ENCODE measurements at places on chromosomes 16 and 17.
A peak's percentile ranks its signal among the peaks of the same experiment; 100 is the strongest.

- no peak overlapping the region for H3K4me3 ChIP-seq
- no peak overlapping the region for H3K27ac ChIP-seq
- DNase-seq = no peak
- peaks cover 2% of the 10 kb centered on the region for H3K36me3 ChIP-seq
- peaks cover 3% of the 10 kb centered on the region for H3K4me1 ChIP-seq
Measured at GRCh38 chr17:44653954-44654353, 2.3 kb upstream of the MEIOC start.

GRCh38 chr16:28597692-28598261 lies 927 bp upstream of the SULT1A2 start:
- no peak overlapping the region for H3K4me3 ChIP-seq
- H3K27me3 ChIP-seq = no peaks in the 10 kb centered on the region
- peaks cover 18% of the 10 kb centered on the region for H3K4me1 ChIP-seq
- no peak for DNase-seq
- H3K27ac ChIP-seq = peak overlapping the region; percentile 30

DNA sequence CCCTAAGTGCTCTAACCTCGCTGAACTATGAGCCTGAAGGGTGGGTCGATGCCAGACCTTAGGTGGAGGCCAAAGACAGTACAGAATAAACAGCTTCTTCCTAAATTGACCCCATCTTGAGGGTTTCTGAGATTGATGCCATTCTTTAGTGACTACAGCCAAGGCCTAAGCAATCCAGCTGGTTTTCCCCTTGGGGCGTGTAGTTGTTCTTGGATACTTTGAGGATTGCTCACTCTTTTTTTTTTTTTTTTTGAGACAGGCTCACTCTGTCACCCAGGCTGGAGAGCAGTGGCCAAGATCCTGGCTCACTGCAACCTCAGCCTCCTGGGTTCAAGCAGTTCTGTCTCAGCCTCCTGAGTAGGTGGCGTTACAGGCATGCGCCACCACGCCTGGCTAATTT lies 2.0 kb downstream of the OVCA2 start:
- peaks cover 12% of the 10 kb centered on the region for H3K36me3 ChIP-seq
- H3K27me3 ChIP-seq = peaks cover 5% of the 10 kb centered on the region
- H3K4me1 ChIP-seq = peaks cover 12% of the 10 kb centered on the region
- peak overlapping the region; percentile 93 for H3K4me3 ChIP-seq
- no peak for DNase-seq
- H3K27ac ChIP-seq = no peak overlapping the region

DNA sequence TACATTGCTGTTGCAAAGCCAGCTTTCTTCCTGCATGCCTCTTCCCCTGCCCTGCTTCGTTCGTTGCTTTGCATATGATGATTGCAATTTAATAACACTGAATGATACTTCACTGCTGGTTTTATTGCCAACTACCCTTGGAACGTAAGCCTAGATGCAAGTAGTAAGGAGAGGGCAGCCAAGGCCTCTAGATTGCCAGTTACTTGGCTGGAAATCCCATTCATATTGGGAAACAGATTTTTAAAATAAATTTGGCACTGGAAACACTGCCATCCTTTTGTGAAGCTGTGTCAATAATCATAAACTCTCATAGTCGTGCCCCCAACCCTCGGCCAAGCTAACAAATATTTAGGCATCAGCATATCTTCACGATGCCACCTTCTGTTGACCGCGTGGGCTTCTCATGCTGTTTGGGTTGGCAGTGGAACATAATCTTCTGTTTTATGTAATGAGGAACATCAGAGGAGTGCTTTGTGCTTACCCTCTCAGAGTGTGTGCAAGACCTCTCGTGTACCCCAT lies 86.5 kb downstream of the MAP2K6 start:
- H3K4me3 ChIP-seq = no peak overlapping the region
- no peak for DNase-seq
- peaks cover 10% of the 10 kb centered on the region for H3K4me1 ChIP-seq
- H3K27ac ChIP-seq = no peak overlapping the region
- H3K36me3 ChIP-seq = no peaks in the 10 kb centered on the region

GRCh38 chr16:49543631-49543946 lies 170.0 kb downstream of the C16orf78 start:
- no peak overlapping the region for H3K27ac ChIP-seq
- H3K36me3 ChIP-seq = no peaks in the 10 kb centered on the region
- no peaks in the 10 kb centered on the region for H3K27me3 ChIP-seq
- H3K4me3 ChIP-seq = no peak overlapping the region
- DNase-seq = no peak

DNA sequence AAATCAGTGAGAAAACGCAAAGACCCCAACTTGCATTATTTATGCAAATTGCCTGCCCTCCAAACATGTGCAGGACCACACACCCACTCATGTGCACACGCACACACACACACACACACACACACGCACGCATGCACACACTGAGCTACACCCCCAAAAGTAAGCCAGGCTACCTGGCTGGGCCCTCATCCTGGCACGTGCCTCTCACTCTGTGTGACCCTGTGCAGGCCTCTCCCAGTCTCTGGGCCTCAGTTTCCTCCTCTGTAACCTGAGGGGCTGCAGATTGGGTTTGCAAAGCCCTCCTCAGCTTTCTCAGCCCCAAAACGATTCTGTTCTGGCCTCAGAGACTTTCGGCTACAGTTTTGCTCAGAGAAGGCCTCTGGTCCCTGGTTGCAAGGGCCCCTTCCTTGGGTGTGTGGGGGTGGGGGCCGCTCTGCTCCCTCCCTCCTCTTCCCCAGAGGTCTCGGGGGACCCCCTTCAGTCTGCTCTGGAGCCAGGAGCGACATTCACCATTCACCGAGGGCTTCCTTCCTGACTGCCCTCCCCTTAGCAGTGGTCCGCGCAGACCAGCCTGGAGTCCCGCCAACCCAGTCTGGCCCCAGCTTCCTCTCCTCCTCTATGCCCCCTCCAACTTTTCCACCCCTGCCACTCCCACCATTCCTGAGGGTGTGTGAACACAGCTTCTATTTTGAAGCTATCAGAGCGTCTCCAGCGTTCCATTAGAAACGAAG lies 5.4 kb upstream of the PIK3R6 start:
- H3K36me3 ChIP-seq = peaks cover 5% of the 10 kb centered on the region
- H3K27ac ChIP-seq = peak overlapping the region; percentile 41
- H3K4me1 ChIP-seq = peaks cover 18% of the 10 kb centered on the region
- no peaks in the 10 kb centered on the region for H3K27me3 ChIP-seq

- H3K27ac ChIP-seq = peak overlapping the region; percentile 94
- H3K36me3 ChIP-seq = peaks cover 12% of the 10 kb centered on the region
- no peaks in the 10 kb centered on the region for H3K27me3 ChIP-seq
- H3K4me3 ChIP-seq = peak overlapping the region; percentile 98
- peaks cover 16% of the 10 kb centered on the region for H3K4me1 ChIP-seq
Measured at GRCh38 chr16:30875871-30876801, 17.7 kb downstream of the BCL7C start.

DNA sequence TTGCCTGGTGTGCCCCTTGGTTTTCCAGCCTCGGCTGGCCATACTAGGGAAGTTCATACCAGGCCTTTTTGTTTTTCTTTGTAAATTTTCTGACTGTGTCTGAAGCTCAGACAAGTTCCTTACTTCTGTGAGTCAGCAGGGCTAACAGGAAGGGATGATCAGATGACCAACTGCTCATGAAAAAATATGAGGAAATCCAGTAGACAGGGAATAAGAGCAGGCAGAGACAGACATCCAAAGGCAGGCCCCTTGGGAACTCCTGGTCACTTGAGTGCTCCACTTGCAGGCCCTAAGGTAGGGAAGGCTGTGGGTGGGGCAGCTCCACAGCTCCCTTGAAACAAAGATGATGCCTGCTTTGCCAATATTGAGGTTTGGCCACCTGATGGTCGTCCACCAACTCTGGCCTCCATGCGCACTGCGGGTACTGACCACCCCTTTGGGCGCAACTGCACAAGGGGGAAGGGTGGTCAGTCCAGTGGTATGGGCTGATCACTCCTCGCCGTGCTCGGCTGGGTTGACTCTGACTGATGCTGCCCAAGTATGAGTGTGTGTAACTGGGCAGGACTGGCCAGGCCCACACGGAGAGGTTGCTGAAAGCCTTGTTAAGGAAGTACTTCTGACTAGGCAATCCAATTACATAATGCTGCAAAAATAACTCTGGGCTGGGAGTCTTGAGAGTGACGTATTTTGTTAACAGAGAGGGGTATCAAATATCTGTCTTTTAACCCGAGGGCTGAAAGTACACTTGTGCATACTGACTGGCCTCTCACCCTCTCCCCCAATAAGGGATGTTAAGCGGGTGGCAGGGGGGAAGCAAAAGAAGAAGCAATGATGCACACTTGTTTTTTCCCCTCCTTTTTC lies 20.8 kb upstream of the ZFHX3 start:
- no peak for DNase-seq
- no peak overlapping the region for H3K4me3 ChIP-seq
- no peak overlapping the region for H3K27ac ChIP-seq

DNA sequence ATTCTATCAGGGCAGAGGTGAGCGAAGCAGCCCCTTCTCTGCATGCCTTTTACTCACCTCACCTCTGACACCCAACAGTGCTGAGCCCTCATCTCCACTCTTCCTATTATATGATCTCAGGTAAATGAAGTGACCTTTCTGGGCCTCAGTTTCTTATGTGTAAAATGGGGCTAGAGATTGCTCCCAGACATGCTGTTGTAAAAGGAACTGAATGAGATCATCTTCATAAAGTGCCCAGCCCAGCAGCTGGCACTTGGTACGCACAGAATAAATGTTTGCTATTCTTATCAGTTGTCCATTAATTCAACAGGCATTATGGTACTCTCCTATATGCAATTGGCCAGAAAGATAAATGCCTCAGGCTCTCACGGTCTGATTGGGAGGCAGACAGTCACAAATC lies 4.5 kb upstream of the GALK1 start:
- no peak for DNase-seq
- peaks cover 3% of the 10 kb centered on the region for H3K27me3 ChIP-seq
- H3K4me1 ChIP-seq = no peaks in the 10 kb centered on the region
- no peaks in the 10 kb centered on the region for H3K36me3 ChIP-seq
- H3K27ac ChIP-seq = no peak overlapping the region

GRCh38 chr17:69232650-69233049 lies 4.0 kb upstream of the ABCA10 start:
- H3K27me3 ChIP-seq = peaks cover 5% of the 10 kb centered on the region
- no peak overlapping the region for H3K4me3 ChIP-seq
- DNase-seq = no peak
- no peaks in the 10 kb centered on the region for H3K4me1 ChIP-seq
- no peak overlapping the region for H3K27ac ChIP-seq

GRCh38 chr17:74282587-74283370 lies 8.7 kb downstream of the DNAI2 start:
- H3K27me3 ChIP-seq = no peaks in the 10 kb centered on the region
- H3K36me3 ChIP-seq = no peaks in the 10 kb centered on the region
- DNase-seq = no peak
- peaks cover 34% of the 10 kb centered on the region for H3K4me1 ChIP-seq

DNA sequence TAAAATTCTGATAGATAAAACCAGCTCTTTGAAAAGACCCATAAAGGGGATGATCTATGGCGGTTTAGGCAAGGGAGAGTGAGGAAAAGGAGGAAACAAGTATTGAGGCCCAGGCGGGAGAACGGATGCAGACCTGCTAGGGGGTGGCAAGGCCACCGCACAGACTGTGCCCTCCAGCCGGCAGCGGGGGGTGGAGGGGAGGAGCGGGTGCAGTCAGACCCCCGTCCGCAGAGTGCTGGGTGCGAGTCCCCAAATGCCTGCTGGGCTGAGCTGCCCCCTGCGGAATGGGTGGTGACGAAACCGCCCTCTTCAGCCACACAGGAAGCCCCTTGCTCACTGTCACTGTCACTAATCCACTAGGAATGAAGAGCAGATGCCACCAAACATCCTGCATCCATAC lies 46.0 kb downstream of the LMF1 start:
- no peak overlapping the region for H3K27ac ChIP-seq
- H3K4me1 ChIP-seq = no peaks in the 10 kb centered on the region
- H3K27me3 ChIP-seq = no peaks in the 10 kb centered on the region

GRCh38 chr17:34012709-34013375 lies 242.2 kb upstream of the CCL2 start:
- peaks cover 6% of the 10 kb centered on the region for H3K27me3 ChIP-seq
- no peak overlapping the region for H3K27ac ChIP-seq

- H3K4me3 ChIP-seq = peak overlapping the region; percentile 84
- H3K36me3 ChIP-seq = peaks cover 11% of the 10 kb centered on the region
- H3K27ac ChIP-seq = peak overlapping the region; percentile 39
- no peak for DNase-seq
Measured at GRCh38 chr17:80413771-80414507, 1.0 kb upstream of the ENDOV start.

DNA sequence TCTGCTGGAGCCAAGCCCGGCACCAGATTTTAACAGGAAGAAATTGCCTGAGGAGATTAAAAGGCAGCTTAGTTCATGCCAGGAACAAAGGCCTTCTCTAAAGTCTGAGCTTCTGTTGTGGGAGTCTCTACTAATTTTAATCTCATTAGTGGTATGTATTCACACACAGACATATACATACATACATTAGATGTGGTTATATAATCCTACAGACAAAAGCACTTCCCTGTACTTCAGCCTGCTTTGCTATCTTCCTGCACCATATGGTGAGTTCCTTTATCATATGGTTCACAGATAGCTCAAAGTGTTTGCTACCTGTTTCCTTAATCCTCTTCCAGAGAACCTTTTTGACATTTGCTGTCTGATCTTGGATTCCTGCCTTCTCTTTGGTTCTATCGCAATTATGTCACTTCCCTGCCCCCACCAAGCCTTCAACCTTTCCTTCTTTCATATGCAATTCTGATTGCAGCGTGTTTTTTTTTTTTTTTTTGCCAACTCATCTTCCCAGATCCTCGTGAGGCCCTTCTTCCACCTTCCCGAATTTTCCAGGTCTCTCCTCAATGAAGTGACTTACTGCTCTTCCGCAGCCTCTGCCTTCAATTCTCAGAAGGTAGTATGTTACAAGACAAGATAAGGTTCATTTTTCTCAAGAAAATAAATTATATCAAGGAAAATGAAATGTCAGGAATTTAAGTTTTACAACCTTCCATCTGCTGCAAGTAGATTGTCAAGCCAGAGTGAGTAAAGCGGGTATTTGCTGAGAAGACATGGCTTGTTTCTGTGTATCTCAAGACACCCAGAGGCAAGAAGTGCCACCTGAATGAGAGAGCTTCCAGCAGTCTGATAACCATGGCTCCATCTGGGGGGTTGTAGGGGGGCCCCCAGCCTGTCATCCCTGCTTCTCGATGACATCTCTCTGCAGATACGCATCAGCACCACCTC lies 120.2 kb upstream of the CACNG3 start:
- peaks cover 9% of the 10 kb centered on the region for H3K4me1 ChIP-seq
- H3K4me3 ChIP-seq = no peak overlapping the region
- H3K27ac ChIP-seq = no peak overlapping the region
- no peaks in the 10 kb centered on the region for H3K27me3 ChIP-seq

GRCh38 chr16:83958137-83958845 lies 5.3 kb downstream of the OSGIN1 start:
- no peak overlapping the region for H3K4me3 ChIP-seq
- no peak for DNase-seq
- peaks cover 9% of the 10 kb centered on the region for H3K27me3 ChIP-seq
- H3K4me1 ChIP-seq = peaks cover 6% of the 10 kb centered on the region

DNA sequence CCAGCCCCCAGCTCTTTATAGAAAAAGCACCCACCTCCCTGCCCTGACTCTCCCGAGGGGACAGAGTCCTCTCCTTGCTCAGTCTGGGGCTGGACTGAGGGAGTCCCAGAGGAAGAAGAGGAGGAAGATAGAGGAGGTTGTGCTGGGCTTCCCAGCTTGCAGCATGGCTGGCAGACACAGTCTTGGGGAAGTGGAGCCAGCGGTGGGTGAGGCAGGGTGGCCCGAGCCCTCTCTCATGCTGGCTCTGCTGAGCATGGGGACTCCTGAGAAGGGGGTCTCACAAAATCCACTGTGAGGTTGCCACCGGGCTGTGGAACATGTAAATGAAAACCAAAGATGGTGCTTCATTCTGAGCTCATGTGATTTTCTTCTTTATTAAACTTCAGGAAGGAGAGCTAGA lies 398.5 kb downstream of the SLC39A11 start:
- H3K27ac ChIP-seq = no peak overlapping the region
- DNase-seq = no peak
- H3K4me3 ChIP-seq = no peak overlapping the region
- H3K36me3 ChIP-seq = no peaks in the 10 kb centered on the region

Data from activated naive CD8-positive, alpha-beta T cell treated with anti-CD3 and anti-CD28 coated beads, Interleukin-2, amount 10 ng/mL, durations not matched to agents 7 days and 5 days (primary cell).